Activated CD4-positive, alpha-beta T cell treated with anti-CD3 and anti-CD28 coated beads, Interleukin-2, amount 50 U/mL, for 24 hours (primary cell): ENCODE measurements at places on chromosomes 2 and 18.

DNA sequence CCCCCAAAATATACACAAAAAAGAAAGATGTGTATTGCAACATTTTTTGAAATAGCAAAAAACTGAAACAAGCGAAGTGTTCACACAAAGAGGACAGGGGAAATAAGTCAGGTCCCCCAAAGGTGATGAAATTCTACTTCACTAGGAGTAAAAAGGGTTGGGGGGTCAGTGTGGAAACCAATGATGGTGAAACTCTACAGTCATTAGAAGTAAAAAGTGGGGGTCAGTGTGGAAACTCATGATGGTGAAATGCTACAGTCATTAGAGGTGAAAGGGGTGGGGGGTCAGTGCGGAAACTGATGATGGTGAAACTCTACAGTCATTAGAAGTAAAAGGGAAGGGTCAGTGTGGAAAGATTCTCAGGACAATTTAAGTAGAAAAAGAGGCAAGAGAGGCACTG, 298.2 kb downstream of the EIPR1 start:
- no peak for DNase-seq

- DNase-seq, result no peak
Measured at GRCh38 chr2:120709608-120710041, 26.0 kb upstream of the GLI2 start.

GRCh38 chr2:64604155-64604554, 49.6 kb downstream of the SERTAD2 start:
- DNase-seq, result no peak

DNA sequence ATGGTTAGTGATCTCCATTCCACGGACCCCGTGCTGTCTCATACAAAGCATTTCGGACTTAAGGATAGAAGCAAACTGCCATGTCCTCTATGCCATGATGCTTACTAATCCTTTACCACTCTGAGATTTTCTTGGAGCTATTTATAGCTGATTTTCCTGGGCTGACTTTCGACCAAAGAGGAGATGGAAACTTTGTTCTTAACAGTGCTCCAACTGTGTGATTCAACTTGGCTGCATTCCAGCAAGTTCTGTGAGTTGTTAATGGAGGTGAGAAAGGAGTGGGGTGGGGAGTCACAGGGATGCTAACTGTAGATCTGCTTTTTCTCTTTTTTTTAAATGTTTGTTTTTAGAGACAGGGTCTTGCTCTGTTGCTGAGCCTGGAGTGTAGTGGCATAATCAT, 45.5 kb upstream of the MSH2 start:
- no peak for DNase-seq

DNA sequence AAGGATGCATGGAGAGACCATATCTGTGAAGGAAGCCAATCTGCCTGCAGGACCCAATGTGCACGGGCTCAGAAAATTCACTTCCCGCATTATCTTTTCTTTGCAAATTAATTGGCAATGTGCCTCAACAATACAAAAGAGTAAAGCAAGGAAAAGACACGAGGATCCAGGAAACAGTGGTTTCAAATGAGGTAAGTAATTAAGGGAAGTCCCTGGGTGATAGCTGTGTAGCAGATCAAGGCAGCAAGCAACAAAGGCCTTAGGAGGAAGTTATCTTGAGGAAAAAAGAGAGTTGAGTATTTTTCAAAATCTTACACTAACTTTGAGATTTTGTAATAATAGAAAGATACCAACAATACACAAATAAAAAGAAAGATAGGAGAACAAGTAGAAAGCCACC, 44.3 kb upstream of the TGIF1 start:
- DNase-seq, result no peak

DNA sequence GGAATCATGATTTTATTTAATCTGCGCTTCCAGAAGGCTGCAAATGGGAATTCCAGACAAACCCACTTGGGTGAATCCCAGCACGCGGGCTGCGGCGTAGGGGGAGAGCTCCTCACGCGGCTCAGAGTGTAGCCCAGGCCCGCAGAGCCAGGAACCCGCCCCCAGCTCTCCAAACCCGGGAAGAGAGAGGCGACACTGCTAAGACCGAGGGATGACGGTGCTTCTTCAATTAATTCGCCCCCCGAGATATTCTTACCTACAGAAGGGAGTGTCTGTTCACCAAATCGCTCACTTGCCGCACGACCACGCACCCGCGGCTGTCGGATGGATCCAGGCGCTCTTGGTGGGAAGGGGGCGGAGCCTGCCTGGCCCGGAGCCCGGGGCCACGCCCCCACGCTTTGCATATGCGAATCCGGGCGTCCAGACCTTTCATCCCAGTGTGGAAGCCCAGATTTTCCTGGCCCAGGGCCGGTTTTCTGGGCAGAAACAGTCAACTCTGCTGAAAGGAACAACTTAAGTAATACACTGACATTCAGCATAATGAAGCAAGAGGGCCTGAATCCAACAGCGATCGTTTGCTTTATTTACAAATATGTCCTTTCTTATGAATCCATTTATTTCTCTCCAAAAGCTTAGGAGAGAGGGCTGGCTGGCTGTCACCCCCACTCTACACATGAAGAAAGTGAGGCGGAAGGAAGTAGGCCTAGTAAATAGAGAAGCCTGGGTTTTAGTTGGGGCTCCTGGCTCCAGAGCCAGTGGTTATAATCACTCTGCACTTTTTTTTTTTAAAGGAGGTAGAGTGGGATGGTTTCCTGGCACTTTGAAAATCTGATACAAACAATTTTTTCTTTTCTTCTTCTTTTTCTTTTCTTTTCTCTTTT, at the start of gene SLC19A3:
SLC19A3 (minus strand) TSS at position 342 of the 881 bp plus-strand sequence. CDS start 15,710 bp downstream, outside the sequence.
- DNase-seq, result no peak

DNA sequence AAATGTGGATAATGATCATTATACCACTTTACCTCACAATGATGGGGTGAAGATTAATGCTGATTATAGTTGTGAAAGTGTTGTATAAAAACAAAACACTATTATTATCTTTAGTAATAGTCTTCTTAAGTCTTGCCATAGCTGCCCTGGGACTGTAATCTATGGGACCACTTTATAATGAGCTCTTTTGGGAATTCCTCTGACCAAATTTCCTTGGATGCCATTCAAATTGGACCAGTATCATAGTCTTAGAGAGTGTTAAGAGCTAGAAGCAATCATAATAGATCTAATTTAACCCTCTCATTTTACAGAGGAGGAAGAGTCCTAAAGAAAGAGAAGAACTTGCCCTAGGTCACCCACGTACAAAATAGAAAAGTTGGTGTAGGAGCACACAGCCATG, 457.7 kb upstream of the SLC14A2 start:
- DNase-seq, result no peak

DNA sequence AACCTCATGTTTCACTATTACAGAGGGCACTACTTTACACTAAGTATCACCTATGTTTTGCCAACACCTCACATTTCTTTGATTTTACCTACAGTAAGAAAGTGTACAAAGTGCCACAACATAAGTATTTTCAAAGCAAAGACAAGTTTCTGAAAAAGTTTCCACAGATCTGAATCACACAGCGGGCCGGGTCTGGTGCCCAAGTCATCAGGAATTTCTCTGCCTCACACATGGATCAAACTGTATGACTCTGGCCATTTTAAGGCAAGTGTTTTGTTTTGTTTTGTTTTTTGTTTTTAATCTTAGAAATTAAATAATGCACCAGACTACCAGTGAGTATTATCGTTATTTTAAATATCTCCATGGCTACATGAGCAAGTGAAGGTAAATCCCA, 73.4 kb downstream of the ZNF516 start:
- DNase-seq, result no peak

DNA sequence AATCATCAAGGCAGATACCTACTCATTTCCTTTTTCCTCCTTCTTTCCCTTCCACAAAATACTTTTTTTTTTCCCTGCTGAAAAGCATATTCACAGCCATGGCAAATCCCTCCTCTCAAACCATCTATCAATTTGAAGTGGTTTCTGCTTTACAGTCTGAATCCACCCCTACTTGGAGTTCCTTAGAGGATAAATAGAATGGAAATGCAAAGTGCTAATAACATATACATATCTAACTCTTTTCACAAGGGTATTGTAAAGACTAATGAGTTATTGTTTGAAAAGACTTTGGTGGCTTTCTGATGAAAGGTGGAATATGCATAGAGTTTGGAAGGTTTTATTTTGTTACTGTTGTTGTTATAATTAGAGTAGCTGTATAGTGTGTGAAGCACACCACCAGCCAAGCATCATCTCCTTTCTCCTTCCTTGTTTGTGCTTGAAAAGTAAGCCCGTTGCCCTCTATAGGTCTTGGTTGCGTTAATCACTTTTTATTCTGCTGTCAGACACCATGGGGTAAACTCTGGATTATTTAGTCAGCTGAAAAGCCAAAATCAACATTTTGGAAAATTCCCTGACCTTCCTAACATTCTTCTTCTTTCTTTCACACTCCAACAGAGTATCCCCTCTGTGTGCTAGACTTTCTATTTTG, 2126.9 kb upstream of the CELF4 start:
- DNase-seq, result no peak

- DNase-seq, result no peak
Measured at GRCh38 chr2:10372203-10372861, 69.6 kb downstream of the HPCAL1 start.

DNA sequence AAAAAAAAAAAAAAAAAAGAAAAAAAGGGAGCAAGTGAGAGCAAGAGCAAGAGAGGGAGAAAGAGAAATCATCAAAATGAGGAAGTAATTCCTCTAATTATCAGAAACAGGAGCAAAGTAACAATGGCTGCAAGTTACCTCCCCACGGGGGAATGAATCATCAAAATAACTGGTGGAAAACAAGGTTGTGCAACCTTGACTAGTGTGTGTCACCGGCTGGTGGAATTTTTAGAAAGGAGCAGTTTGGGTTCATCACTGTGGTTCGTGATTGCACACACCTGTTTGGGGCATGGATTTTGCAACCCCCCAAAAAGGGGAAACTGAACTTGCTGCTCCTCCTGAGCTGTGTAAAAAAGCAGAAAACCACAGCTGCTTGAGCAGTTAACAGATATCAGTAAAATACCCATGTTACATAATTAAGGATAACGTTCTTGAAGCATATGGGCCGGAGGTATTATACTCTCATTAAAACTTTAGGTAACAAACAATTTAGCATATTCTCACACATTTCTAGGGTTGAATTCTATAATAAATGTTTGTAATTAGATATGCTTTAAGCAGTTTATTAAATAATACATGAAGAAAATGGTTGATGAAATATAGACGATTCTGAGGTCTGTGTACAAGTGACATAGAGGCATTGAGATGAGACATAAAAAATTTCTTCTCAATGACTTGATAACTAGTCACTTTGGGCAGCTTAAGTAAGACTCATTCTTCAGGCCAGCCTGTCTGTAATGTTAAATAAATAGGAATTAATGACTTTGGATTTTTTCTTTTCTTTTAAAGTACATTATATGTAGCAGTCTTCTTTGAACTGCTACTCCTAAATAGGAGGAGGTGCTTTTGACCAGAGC, 184.2 kb upstream of the ZEB2 start:
- no peak for DNase-seq

DNA sequence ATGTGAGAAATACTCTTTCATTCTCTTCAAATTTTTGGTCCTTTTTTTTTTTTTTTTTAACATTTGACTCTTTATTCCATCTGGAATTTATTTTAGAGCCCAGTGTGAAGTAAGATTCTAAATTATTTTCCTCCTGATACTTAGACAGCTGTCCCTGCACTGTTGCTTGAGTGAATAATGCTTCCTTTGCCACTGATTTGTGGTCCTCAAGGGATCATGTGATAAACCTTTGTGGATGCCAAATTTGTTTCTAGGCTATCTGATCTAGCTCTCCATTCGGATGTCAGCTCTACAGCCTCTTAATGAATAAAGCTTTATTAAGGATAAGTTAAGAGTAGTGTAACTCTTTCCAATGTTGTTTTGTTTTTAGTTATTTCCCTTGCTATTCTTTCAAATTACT, 142.3 kb downstream of the SMAD7 start:
- no peak for DNase-seq

DNA sequence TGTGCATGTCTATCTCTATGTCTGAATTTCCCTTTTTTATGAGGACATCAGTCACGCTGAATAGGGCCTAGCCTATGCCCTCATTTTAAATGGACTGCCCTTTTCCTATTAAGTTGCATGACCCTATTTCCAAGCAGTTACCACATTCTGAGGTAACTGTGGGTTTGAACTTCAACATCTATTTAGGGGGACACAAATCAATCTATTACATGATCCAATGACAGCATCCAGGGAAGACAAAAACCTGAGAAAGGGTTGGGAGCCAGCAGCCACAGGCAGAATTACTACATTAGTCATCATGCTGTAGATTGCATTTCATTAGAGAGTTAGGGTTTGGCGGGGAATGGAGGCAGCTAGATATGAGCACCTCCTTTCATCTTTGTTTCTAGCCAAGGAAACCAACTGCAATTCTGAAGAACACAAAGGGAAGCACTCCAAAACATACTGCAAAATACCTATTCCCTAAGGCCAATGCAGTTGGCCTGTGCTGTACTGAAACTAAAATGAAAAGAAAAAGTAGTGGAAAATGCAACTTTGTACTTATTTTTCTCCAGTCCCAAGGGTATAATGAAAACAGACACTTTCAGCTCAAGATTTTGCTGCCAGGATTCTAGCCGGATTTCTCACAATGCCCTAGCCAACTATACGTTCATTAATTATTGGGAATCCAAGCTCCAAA, 40.4 kb upstream of the C1D start:
- DNase-seq, result no peak

DNA sequence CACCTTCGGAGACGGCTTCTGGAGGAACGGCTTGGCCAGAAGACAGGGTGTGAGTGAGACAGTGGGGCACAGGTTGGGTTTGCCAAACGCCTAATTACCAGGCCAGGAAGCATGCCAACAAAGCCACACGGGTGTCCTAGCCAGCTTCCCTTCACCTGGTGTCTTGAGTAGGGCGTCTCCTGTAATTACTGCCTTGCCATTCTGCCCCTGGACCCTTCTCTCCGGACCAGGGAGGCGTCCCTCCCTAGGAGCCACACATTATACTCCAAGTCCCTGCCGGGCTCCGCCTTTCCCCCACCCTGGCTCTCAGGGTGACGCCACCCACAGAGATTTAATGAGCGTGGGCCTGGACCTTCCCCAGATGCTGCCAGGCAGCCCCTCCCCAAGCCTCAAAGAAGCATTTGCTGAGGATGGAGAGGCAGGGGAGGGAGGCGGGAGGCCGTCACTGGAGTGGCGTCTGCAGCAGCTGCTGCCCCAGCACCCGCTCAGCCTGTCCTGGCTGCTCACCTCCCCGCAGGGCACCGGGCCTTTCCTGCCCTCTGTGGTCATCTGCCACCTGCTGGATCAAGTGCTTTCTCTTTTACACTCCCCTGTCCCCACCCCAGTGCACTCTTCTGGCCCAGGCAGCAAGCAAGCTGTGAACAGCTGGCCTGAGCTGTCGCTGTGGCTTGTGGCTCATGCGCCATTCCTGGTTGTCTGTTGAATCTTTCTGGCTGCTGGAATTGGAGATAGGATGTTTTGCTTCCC, 20.7 kb downstream of the FOSL2 start:
- no peak for DNase-seq

- no peak for DNase-seq
Measured at GRCh38 chr2:122764014-122764413, 1008.6 kb downstream of the TSN start.

- DNase-seq, result no peak
Measured at GRCh38 chr2:132623096-132623839, 46.7 kb downstream of the LYPD1 start.

GRCh38 chr2:126381091-126381490, 274.9 kb upstream of the GYPC start:
- no peak for DNase-seq
